SJSA1 (cell line): ENCODE measurements at places on chromosomes 11 and 22. TPM values are rescaled to one million over a fixed set of nuclear protein-coding genes. Genes with fewer than 3 reads are reported as not detected.

GRCh38 chr22:19661156-19661555, 53.1 kb upstream of the SEPTIN5 start:
- DNase-seq, result no peak

DNA sequence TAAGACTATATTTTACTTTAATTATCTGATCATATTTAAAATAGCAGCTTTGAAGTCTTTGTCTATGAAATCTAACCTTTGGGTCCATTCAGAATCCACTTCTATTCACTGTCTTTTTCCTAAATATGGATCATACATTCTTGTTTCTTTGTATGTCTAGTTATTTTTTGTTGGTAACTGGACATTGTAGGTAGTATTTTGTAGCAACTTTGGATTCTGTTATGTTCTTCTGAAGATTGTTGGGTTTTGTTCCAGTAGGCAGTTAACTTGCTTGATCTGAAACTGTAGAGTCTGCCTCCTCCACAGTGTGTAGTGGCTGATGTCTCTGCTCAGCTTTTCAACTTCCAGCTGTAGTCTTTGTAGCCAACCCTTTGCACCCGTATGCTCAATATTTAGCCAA, 37.5 kb upstream of the GAL start:
- DNase-seq, result no peak

DNA sequence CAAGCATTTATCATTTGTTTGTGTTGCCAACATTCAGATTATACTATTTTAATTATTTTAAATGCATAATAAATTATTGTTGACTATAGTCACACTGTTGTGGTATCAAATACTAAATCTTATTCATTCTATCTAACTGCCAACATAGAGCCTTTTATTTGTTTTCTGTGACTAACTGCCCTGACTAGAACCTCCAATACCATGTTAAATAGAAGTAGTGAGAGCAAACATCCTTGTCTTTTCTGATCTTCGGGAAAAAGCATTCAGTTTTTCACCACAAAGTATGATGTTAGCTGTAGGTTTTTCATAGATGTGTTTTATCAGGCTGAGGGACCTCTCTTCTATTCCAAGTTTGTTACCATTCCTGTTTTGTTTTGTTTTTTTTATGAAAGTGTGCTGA, 15.2 kb downstream of the TRIM34 start:
- DNase-seq, result no peak

DNA sequence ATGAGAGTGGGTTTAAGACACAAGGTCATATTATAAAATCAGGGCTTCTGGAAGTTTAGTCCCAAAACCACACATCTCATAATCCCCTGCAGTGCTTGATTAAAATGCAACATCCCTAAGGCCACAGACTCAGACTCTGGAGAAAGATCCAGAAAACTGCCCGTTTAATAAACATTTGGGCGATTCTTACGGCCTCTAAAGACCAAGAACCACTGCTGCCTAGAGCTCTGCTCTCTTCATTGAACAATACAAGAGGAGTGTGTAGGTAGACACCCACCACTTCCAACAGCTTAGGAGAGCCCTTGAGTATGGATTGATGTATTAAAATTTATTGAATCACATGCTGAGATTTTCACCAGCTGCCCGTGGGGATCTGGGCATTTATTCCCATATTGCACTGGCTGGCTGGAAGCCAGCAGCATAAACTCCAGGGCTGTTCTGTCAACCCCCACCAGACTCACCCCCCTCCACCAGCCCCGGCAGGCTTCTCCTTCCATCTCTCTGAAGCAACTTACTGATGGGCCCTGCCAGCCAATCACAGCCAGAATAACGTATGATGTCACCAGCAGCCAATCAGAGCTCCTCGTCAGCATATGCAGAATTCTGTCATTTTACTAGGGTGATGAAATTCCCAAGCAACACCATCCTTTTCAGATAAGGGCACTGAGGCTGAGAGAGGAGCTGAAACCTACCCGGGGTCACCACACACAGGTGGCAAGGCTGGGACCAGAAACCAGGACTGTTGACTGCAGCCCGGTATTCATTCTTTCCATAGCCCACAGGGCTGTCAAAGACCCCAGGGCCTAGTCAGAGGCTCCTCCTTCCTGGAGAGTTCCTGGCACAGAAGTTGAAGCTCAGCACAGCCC, 749 bp upstream of the BEST1 start:
- peak; percentile 86 for DNase-seq

- no peak for DNase-seq
These were observed 170.8 kb upstream of the C11orf87 start for GRCh38 chr11:109251230-109251629.

GRCh38 chr22:42451499-42452145, 19.4 kb upstream of the NFAM1 start:
- DNase-seq, result no peak

- no peak for DNase-seq
These were observed 61.8 kb upstream of the MTNR1B start for GRCh38 chr11:92907671-92908070.

- DNase-seq, result no peak
These were observed 87.5 kb downstream of the ENTHD1 start for GRCh38 chr22:39806109-39806508.

- no peak for DNase-seq
These were observed 6.9 kb downstream of the KMT5B start for GRCh38 chr11:68206211-68206610.

DNA sequence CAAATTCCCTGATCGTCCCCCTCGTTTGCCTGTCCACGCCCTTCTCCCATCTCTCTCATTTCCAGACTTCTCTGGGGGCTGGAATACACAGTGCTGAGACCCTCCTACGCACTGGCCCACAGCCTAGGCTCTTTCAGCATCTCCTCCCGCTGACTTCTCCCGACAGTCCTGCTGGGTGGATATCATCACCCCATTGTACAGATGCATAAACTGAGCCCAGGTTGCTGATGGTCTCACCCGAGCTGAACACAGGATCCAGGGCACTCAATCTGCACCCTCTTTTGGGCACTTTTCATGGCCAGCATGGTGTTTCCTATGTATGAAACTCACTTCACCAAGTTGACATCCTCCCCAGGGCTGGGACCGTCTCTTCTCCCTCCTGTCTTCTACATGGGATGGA, 31.7 kb upstream of the PICK1 start:
- DNase-seq, result no peak

GRCh38 chr11:117421041-117421440, 93.4 kb downstream of the CEP164 start:
- DNase-seq, result no peak

GRCh38 chr11:11218629-11218986, 134.4 kb downstream of the CSNK2A3 start:
- DNase-seq, result no peak

GRCh38 chr11:107741044-107741823, 29.4 kb upstream of the SLN start:
- DNase-seq, result no peak

DNA sequence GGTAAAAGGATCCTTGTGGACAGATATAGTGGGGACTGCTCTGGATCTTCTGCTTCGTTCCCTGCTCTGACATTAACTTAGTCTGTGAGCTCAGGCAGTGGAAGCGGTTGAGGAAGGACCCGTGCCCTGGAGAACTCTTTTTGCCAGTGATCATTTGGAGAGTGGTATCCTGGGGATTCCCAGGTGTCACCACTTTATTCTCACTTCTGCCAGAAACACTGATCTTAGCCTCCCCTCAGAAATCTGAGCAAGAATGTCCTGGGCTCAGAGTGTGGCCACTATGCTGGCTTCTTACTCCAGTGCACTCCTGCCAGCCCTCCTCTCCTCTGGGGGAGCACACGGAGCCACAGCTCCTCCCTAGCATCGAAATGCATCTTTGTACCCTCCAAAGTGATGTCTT, 7.6 kb upstream of the PHOX2A start:
- DNase-seq, result no peak

GRCh38 chr11:92626624-92627023, 342.8 kb upstream of the MTNR1B start:
- DNase-seq, result no peak

- no peak for DNase-seq
These were observed 704.1 kb upstream of the CCDC90B start for GRCh38 chr11:83990160-83990733.

GRCh38 chr11:123318623-123319022, 111.4 kb upstream of the GRAMD1B start:
- no peak for DNase-seq

DNA sequence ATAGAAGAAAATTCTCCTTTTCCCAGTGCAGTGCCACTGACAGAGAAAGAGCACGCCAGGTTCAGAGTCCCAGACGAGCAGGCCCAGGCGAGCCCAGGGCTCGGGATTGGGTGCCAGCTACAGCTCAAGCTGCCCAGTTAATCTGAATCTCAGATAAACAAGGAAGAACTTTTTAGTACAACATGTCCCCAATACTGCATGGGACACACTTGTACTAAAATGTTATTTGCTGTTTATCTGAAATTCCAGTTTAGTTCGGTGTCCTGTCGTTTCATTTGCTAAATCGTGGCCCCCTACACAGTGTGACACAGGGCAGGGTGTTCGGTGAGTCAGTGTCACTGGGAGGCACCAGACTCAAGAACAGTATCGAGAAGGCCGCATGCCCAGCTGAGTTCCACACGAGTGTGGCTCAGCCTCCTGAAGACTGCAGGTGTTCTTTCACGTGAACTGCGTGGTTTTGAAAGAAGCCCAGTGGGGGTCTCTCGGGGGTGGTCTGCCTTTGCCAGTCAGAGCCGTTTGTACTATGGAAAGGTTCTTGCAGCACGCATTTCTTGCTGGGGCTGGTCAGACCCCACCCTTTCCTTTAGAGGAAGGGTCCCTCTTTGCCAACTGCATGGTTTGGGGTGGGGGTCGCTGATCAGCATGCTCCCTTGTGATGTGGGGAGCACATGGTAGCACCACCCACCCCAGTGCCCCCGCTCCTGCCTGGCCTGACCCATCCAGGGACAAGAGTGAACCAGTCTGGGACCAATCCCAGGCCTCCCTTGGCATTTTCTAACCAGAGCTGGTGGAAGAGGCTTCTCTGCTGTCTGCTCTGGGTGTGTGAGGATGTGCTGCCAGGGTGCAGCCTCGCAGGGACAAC, 115.6 kb upstream of the B3GAT1 start:
- DNase-seq, result no peak

GRCh38 chr11:120816711-120817110, 207.2 kb upstream of the TBCEL start:
- DNase-seq, result no peak

DNA sequence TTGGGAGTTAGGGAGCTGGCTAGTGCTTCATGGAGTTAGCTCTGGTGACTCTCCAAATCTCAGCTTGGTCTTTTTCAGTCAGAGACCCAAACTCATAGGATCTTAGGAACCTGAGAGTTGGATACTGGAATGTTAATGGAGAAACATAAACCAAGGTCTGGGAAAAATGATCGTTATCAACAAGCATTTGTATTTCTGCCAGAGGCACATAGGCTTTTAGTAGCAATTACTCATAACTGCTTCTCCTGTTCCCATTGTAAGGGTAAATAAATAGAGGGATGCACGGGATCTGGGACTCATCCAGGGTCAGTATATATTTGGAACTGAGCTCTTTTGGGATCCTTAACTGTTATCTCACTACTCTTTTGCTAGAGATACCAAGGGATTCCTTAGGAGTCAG, 4.8 kb downstream of the BARX2 start:
- no peak for DNase-seq

DNA sequence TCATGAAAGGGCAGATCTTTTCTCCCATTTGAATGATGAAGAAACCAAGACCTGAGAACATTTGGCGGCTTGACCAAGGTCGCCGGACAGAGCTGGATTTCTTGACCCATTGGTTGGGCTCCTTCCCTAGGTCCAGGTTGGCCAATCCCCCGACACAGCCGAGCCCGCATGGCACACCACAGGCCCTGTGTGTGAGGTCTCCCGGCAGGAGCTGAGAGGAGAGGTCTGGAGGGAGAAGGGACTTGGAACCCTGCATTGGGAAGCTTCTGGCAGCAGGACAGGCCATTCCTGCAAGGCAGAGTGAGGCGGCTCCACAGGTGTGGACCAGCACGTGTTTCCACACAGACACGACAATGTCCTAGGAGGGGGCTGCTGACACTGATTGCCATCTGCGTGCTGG, 98.6 kb upstream of the THY1 start:
- DNase-seq, result no peak

DNA sequence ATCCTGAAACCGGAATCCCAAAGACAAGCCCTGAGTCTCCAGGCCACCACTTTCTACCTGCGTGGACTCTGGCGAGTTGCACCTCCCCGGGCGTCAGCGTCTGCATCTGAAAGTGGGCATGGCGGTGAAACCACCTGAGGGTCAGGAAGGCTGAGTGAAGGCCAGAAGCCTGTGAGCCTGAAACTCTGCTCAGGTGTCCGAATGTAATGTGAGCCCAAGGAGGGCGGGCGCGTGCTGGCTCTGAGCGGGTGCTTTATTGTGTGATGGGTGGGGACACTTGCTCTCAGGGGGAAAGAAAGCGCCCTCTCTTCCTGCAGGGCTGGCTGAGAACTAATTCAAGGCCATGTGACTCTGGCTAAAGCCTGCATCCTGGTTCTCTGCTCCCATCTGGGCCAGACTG, 135.6 kb downstream of the ST3GAL4 start:
- DNase-seq, result no peak

DNA sequence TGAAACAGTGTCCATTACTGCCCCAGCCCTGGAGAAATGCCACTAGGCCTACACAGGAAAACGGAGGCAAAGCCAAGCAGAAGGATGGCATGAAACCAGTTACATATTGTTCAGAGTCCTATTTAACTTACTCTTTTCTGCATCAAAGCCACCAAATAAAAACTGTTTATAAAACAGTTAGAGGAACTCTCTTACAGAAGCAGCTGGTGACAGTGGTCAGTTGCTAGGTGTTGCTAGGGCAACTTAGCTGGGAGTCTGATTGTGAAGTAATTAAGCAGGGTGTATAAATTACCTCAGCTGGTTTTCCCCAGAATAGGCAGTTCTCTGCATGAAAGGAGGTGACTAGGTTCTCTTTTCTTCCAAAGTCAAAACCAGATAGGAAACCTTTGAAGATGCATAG, 115.6 kb upstream of the ZBED5 start:
- DNase-seq, result no peak

ANO1 gene
- 0.72 and 1.4 TPM in 2 replicates for total RNA-seq

HBB gene
- total RNA-seq, result not detected in 2 replicates

TTC36 gene
- not detected in 2 replicates for total RNA-seq

MPEG1 gene
- total RNA-seq, result not detected in 2 replicates

OR5J2 gene
- total RNA-seq, result not detected in 2 replicates

CYTH4 gene
- 1.1 TPM in 1 of 2 replicates, not detected in the other for total RNA-seq

C1QTNF6 gene
- 3.4 and 4.7 TPM in 2 replicates for total RNA-seq

CARD10 gene
- 14.6 and 40.7 TPM in 2 replicates for total RNA-seq

GPHA2 gene
- total RNA-seq, result not detected in 2 replicates
